ENCODE measurements at places on chromosomes 13 and 19. TPM values are rescaled to one million over a fixed set of nuclear protein-coding genes. Genes with fewer than 3 reads are reported as not detected.

GRCh38 chr19:7534531-7535046 is 928 bp upstream of the PNPLA6 start:
- peak; percentile 61 for DNase-seq

GRCh38 chr13:113669755-113670341 is 2.8 kb downstream of the GRK1 start:
- no peak for DNase-seq

GRCh38 chr19:46739290-46739771 is 6.5 kb upstream of the FKRP start:
- DNase-seq: no peak

The GPR18 gene
- 13.1 TPM for total RNA-seq

- DNase-seq: no peak
These were observed 6.6 kb upstream of the ZNF428 start for GRCh38 chr19:43625918-43626579.

The HCST gene
- 184 TPM for total RNA-seq

The CCDC159 gene
- 13.0 TPM for total RNA-seq

- DNase-seq: no peak
These were observed 128.8 kb downstream of the SIPA1L3 start for GRCh38 chr19:38035515-38036495.

DNA sequence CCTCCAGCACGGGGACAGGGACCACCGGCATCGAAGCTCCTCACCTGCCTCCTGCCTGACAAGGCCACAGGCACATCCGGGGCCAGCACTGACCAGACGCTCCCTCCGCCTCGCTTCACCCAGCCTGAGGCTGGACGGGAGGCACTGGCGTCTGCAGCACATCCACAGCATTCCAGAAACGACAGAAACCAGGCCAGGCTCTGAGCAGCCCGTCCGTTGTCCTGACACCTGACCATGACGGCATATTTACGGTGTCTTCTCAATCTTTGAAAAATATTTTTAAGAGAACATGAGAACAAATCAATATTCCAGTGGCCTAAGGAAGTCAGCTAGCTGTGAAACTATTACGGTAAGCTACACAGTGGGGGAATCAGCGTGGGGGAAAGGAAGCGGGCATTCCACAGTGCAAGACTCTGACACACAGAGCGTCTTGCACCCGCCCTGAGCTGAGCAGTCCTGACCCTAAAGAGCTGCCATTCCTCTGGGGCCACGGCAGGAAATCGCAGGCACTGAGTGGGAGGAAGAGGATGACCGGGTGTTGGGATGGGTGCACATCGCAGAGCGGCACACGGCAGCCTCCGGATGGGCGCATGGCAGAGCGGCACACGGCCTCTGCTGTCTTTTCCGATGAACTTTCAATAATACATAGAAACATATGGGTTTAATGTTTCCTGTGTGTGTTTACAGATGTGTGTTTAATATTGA is 26.8 kb downstream of the RASA3 start:
- no peak for DNase-seq

DNA sequence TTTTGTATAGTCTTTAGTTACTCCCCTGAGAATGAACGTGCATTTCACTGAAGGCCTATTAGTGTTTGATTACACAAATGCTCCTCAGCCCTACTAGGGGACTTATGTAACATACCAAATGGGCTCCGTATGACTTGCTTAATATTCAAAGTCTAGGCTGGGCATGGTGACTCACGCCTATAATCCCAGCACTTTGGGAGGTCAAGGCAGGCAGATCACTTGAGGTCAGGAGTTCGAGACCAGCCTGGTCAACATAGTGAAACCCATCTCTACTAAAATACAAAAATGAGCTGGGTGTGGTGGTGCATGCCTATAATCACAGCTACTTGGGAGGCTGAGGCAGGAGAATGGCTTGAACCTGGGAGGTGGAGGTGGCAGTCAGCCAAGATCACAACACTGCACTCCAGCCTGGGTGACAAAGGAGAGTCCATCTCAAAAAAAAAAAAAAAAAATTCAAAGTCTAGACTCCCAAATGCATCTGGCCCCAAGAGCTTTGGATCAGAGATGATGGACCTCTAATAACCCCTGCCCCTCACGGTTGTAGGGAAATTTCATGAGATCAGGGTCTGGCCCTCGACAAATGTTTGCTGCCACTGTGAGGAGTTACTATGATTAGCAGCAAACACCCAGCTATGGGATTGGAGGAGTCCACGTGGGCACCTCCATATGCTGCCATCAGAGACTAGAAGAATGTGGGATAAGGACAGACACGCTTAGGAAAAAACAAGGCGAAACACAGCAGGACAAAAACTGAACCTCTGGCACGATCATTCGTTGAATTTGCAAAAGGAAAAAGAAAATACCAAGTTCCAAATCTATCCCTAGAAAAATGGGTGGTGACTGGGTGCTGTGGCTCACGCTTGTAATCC is 4.6 kb downstream of the FBXO17 start:
- no peak for DNase-seq

- DNase-seq: no peak
These were observed 560.7 kb upstream of the KLHL1 start for GRCh38 chr13:70668983-70669382.

DNA sequence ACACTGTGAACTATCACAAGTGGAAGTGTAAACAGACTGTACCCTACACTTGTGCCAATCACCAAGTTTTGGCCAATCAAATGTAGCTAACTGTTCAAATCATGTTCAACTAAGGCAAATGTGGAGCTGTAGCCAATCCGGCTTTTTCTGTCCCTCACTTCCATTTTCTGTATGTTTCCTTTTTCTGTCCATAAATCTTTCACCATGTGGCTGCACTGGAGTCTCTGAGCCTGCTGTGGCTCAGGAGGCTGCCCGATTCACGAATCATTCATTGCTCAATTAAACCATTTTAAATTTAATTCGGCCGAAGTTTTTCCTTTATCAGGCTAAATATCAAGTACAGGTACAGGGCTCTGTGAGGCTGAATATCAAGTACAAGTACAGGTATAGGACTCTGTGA is 216.5 kb downstream of the RFC3 start:
- DNase-seq: no peak

- no peak for DNase-seq
These were observed 19.7 kb upstream of the GTF3A start for GRCh38 chr13:27404680-27405079.

DNA sequence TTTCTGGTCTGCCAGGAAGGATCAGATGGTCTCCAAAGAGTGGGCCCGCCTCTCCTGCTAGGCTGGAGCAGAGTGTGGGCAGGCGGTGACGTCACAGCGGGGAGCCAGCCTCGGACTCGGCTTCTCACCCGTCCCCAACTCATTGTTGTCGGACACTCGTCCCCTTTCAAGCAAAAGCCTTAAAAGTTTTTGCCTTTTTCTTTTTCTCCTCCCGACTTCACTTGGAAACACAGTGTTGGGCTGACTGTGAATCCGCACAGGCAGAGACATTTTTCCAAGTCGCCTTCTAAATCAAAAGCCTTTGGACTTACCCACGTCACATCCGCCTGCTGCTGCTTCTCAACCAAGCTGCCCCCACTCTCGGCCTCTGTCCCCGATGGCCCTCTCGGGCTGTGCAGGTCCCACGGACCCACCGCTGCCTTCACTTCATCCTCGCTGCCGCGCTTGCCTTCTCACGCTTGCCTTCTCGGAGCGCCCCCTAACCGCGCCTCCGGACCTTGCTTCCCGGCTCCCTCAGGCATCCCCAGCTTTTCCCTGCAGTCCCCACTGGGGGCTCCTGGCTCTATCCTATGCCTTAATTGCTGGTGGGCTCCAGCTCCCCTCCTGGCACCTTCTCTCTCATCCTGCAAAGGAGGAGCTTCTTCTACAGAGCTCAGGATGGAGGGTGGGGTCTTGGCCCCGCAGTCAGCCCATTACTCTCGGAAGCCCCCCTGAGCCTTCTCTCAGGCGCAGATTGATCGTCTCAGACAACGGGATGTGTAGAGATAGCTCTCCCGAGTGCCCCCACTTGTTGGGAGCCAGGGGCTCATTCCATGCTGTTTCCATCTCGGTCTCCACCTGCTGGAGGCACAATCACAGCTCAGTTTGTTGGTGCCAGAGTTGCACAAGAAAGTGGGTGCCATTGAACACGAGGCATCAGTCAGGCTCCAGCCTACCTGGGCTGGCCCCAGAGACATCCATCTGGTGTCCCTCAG is 3.9 kb upstream of the ZNF135 start:
- DNase-seq: no peak

The SIGLEC8 gene
- total RNA-seq: not detected

The DNAJC15 gene
- 14.8 TPM for total RNA-seq

DNA sequence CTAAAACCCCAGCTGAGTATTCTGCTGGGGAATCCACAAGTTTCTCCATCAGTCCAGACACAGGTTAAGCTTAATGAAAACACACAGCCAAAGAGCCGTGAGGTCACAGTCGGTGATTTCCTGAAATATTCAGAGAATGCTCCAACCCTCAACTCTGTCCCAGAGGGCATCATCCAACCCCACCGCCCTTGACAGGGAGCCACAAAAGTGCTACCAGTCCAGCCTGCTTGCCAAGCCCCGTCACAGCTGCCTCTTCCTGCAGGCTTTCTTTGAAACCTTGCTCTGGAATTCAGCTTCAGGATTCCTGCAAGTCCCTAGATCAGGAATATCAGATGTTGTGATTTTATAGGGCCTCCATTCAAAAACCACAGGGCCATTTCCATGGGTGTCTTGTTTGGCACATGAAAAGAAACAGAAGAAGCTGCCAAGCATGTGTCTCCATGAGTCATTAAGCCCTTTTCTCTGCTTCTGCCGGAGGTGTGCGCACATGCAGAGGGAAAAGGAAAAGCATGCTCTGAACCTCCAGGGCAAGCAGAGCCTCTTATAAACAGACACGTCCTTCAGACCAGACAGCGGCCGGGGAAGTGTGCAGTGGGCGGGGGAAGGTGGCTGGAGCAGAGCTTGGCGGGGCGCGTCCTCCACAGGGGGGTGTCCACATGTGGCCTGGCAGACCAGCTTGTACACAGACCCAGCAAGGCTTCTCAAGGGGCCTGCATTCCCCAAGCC is 164.7 kb downstream of the KATNAL1 start:
- DNase-seq: no peak

The STXBP2 gene
- 158 TPM for total RNA-seq

GRCh38 chr13:19072543-19072942 is 109.1 kb downstream of the TUBA3C start:
- DNase-seq: peak; percentile 14

- no peak for DNase-seq
These were observed 199.0 kb downstream of the SLC7A1 start for GRCh38 chr13:29396446-29396845.

- DNase-seq: no peak
These were observed 561.7 kb downstream of the DIAPH3 start for GRCh38 chr13:59601993-59602392.

GRCh38 chr19:10006335-10006708 is 4.0 kb downstream of the COL5A3 start:
- no peak for DNase-seq

The NLRP7 gene
- total RNA-seq: not detected

DNA sequence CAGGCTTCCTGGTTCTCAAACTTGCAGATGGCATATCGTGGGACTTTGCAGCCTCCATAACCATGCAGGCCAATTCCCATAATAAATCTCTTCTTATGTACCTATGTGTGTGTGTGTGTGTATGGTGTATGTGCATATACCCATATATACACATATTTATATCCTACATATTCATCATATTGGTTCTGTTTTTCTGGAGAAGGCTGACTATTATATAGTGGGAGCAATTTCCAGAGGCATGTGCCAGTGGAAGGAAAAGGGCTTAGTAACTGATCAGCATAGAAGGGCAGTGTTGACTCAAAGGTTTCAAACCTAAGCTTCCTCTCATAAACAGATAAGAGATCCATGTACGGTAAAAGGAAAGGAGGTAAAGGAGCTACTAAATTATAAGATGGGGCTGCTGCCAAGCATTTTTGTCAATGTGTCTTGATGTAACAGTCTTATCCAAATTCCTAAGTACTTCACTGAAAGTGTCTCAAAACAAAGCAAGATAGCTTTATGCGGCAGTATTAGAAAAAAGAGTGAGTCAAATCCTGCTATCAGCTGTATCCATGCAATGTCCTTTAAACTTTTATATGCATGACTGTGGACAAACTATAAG is 432.1 kb downstream of the TBC1D4 start:
- DNase-seq: no peak

- no peak for DNase-seq
These were observed 311.8 kb downstream of the TSHZ3 start for GRCh38 chr19:31037286-31037980.

DNA sequence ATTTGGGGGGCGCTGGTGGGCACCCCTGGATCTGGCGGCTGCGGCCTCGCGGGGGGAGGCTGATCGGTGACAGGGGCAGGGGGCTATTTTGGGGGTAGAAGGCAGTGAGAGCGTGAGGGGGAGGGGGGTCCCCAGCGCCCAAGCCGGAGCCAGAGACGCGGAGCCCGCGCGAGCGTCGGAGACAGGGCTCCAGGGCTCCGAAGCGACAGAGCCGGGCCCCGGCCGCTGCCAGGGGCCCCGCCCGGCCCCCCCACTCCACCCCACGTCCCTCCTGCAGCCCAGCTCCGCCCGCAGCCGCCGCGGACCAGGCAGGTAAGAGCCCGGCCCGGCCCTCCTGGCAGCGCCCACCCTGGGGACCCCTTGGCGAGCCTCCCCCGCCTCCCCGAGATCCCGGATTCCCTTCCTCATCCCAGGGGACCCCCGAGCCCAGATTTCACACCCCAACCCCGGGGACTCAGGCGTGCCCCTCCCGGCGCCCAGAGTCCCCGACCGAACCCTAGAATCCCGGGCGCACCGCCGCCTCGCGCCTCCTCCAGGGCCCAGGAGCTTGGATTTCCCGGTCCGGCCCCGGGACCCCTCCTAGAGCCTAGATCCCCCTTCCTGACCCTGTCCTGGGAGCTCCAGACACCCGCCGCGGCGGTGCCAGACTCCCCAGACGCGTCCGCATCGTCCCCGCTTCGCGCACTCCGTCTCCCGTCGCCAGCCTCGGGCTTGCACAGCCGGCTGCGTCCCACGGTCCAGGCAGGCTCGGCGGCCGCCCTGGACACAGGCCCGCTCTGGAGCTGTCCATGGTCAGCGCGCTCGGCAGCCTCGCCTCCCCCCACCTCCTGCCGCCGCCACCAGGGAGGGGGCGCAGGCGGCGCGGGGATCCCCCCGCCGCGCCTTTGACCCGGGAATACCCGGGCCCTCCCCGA is at the start of gene PPFIA3:
PPFIA3 (plus strand) TSS at position 134 of the 914 bp plus-strand sequence. CDS start 8,330 bp downstream, outside the sequence.
- no peak for DNase-seq

DNA sequence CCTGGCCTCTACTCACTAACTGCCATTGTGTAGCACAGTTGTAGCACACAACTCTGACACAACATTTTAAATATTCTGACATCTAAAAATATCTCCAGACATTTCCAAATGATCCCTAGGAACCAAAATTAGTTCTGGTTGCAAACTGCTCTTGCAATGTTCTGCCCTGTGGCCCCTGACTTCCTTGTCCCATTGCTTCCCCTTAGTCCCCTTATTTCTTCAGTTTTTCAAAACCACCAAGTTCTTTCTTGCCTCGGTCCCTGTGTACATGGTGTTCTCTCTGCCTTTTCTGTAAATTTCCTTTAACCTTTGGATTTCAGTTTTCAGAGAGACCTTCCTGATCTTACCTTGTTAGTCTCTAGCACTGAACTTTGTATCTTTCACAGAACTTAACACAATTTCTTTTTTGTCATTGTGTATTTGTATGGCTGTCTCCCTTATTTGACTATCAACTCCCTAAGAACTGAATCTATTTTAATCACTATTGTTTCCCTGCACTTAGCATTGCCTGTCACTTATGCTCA is 87.6 kb upstream of the MLNR start:
- no peak for DNase-seq

The ANGPTL4 gene
- total RNA-seq: 0.82 TPM

The CBY2 gene
- total RNA-seq: not detected

- DNase-seq: no peak
These were observed 399.9 kb downstream of the NDFIP2 start for GRCh38 chr13:79880818-79881217.

- no peak for DNase-seq
These were observed 1257.5 kb upstream of the ATXN8OS start for GRCh38 chr13:68850160-68850559.

The VSTM1 gene
- not detected for total RNA-seq

The FIZ1 gene
- total RNA-seq: 15.7 TPM

The CELF5 gene
- not detected for total RNA-seq

Data from activated CD8-positive, alpha-beta memory T cell treated with anti-CD3 and anti-CD28 coated beads, Interleukin-2, amount 10 ng/mL, durations not matched to agents 7 days and 5 days (primary cell).